Stimulated activated CD4-positive, alpha-beta T cell treated with anti-CD3 and anti-CD28 coated beads, Interleukin-1b, Interleukin-23, amount 100 ng/mL, for 1 hour (primary cell): ENCODE measurements at places on chromosomes 16 and 17.

DNA sequence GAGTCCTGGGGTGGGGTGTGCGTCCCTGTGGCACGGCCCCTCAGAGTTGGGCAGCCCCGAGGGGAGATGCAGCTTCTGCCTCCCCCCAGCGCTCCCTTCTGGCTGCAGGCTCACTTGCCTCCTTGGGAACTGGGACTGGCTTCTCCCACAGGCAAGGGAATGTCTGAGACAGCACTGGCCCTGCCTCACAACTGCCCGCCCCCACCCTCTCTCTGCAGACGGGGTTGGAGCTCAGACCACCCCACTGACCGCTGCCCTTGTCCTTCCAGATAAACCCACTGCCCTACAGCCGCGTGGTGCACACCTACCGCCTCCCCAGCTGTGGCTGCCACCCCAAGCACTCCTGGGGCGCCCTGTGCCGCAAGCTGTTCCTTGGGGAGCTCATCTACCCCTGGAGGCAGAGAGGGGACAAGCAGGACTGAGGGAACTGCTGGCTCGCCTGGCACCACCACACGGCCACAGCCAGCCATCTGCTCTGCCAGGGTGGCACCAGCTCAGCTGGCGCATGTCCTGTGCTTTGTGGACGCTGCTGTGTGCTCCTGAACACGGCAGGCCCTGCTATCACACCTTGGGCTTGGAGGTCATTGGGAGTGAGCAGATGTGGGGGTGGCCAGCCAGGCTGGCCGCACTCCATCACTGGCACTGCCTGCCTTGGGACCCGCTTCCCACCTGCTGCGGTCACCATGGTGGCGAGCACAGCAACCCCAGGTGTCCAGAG is 7.1 kb upstream of the RAB40C start:
- DNase-seq = no peak

DNA sequence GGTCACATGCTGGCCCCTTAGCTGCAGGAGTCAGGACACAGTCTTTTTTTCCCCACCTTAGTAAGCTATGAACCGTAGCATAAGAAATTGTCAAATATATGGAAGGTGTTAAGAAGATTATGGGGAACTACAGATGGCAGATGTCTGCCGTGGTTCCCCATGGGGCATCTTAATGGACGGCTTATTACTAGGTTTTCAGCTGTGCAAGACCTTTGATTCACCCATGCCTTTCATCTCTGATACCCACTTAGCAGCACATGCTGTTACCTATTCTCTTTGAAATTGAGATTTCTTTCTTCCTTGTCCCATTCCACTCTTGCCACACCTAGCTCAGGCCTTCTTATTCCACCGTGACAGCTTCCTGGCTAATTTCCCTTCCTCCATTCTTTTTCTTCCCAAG is 70.7 kb downstream of the RPTOR start:
- no peak for DNase-seq

GRCh38 chr17:43772877-43773648 is 5.7 kb downstream of the DUSP3 start:
- DNase-seq = no peak

- DNase-seq = no peak
Measured at GRCh38 chr17:73630531-73630930, 13.7 kb downstream of the SDK2 start.

DNA sequence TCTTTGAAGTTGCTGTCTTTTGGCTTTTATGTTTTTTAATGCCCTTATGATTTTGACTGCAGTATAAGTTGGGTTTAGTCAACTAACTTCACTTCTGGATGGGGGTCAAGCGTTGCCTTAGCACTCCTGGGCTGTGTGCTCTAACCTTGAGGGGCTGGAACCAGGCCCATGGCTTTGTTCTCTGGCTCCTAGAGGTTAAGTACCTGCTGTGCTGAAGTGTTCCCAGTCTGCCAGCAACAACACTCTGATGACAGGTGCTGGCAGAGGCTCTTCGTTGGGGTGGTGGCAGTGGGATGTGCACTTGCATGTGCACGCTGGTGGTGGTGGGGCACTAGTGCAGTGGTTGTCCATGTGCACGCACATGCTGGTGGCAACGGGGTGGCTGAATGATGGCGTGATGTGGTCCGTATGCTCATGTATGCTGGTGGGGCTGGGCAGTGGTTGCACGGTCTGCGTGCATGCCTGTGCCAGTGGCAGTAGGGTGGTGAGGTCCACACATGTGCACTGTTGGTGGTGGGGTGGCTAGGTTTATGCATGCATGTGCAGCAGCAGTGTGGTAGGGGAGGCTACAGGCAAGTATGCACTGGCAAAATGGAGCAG is 447.8 kb upstream of the GOT2 start:
- no peak for DNase-seq

DNA sequence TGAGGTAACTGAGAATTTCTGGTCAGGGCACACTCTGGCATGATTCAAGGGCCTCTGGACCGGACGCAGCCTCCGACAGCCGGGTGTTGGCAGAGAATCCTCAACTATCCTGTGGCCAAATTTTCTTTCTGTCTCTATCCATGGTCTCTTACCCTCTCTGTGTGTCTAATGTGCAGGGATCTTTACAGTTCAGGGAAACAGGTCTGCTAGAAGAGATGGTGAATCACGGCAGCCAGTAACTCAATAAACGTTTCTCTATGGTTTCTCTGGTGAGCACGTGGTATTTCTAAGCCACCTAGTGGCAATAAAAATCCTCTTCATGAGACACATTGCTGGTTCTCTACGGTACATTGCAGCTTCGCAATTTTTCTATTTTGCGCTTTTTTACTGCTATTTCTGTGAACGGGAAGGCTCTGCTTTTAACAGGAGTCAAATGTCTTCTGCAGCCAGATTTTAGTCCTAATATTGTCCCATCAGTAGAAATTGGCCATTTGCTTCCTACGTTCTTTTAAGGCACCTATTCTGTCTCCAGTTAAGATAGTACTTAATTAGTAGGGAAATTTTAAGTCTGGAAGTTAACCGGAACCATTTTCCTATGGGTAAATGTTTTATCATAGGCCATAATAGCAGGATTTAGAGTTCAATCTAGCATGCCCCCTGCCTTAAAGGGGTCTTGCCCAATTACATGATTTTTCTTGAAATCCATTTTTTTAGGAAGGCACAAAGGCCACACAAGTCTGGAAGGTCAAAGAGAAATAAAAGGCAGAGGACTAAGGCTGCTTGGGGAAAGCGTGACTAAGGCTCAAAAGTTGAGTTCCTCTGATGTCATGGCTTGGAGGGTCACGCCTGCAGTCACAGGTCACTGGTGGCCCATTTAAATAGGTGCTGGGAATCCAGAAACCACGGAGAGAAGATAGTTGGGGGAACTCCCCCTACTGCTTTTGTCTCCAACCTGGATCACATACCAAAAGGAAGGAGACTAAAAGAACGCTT is 31.5 kb downstream of the QPRT start:
- DNase-seq = no peak

DNA sequence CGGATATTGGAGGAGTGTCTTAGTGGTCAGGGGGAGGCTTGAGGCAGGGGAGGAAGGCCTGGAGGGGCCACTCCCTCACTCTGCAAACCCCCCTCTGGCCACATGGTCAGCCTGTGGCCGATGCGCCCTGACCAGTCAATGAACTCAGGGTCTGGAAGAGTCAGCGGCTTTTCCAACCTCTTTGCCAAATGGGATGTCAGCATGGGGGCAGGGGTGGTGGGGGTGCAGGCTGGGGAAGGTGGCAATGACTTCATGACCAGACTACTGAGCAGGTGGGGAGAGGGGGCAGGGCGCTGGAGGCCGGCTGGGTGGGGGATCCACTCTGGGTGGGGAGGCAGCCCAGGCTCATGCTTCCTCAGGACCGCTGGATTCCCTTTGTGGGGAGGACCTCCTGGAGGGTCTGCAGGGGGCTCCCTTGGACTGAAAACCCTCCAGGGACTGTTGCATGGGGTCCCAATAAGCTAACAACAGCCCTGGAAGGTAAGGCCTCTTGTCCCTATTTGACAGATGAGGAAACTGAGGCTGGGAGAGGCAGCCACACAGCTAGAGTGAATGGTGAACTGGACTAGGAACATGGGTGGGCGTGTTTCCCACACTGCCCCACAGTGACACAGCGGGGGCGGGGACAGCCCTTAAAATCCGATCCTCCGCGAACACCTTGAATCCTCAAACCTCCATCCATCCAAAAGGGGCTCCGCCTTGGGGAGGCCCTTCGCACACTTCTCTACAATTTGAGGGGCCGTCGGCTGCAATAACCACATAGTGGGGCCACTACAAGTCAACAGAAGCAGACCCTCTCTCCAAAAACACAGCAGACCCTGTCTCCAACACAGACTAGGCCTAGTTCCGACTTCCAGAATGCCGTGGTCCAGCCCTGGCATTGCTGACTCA is 81.0 kb upstream of the TOB1 start:
- no peak for DNase-seq

DNA sequence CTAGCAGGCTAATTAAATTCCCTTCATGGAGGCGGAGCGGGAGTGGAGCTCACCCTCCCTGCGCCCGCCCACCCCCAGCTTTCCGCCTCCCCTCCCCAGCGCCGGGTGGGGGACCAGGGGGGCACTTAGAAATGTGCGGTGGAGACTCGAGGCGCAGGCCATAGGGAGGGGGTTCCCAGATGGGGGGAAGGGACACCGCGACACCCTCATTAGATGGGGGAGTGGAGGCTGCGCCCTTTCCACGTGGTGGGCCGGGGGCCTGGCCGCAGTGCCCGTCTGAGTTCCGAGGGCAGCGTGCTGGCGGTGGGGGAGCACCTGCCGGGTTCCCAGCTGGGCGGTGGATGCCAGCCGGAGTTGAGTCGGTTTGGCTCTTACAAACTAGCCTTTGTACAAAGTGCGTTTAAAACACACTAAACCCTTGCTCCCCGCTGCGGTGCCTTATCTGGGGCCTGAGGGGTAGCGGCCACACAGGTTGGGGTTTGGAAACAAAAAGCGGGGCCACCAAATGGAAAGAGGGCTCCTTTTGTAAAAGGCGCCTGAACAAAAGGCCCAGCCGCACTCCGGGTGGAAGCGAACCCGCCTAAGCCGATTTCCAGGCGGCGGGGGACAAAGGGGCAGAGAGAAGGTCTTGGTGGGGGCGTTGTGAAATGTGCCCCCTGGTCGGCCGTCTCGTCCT is 1.4 kb downstream of the GSE1 start:
- no peak for DNase-seq

- no peak for DNase-seq
Measured at GRCh38 chr17:43676471-43676870, 14.7 kb upstream of the MEOX1 start.

DNA sequence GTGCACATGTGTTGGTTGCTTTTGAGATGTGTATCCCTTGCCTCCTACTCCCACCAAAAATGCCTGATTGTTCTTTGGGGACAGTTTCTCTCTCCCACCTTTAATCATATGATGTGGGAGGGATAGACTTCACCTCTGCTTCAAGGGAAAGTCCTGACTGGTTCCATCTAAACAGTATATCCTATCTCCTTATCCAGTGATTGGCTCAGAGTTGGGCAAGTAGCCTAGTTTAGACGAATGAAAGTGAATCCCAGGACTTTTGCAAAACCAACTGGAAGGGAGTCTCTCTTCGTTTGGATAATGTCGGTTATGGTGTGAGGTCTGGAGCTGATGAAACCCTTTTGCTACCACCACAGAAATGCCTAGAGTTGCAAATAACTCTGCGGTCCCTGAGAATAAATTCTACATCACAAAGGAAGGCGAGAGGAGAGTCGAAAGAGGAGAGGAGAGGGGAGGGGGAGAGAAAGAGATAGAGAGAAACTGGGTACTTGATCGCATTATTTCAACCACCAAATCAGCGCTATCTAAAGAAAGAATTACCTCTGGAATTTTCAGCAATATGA is 77.1 kb upstream of the SALL1 start:
- DNase-seq = no peak

DNA sequence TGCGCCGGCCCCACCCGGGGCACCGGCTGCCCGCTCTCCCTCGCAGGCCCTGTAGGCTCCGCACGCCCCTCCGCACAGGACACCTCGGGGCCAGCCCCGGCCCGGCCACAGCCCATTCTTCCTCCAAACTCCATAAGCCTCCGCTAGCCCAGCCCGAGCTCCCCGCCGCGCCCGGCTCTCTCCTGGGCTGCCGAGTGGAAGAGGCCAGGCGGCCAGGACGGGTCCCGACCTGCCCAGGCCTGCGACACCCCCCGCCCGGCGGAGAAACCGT is 397 bp downstream of the NCOR1 start:
- peak; percentile 26 for DNase-seq

DNA sequence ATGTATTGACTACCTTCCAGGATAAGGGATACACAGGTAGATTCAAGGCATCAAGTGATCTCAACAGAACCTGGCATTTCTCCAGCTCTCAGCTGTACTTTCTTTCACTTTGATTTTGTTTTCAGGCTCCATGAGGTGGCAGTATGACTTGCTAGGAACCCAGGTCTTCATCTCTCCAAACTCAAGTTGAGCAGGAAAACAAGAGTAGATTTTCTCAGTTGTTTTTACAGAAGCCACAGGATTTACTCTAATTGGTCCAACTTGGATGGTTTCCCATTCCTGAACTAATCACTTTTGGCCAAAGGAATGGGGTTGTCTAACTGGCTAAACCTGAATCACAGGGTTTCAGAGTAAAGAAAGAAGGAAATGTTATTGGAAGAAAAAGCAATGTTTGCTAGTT is 146.6 kb downstream of the TRIM37 start:
- DNase-seq = no peak

- no peak for DNase-seq
Measured at GRCh38 chr16:67364600-67365235, 28.6 kb downstream of the TPPP3 start.

GRCh38 chr16:30894540-30895368 is 877 bp upstream of the BCL7C start:
- DNase-seq = no peak

- DNase-seq = no peak
Measured at GRCh38 chr16:86118467-86119307, 219.7 kb downstream of the IRF8 start.

DNA sequence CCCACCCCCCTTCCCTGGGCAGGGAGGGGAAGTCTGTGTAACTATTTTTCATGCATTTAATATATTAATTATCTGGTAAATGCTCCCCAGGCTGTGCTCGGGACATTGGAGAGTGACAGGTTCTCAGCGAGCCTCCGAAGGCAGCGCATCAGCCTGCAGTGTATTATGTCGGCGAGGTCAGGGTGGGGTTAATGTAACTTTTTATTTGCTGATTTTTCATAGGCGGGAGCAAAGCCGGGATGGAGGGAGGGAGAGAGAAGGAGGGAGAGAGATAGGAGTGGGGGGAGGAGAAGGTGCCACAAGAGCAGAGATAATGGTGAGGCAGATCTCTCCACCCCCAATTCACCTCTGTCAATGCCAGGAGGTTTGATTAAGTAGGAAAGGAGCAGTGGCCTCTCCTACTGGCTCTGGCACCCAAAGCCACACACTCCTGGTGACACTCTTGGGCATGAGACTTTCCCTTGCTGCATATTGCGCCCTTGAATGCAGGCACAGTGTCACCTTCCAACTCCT is 104.0 kb downstream of the MRM1 start:
- no peak for DNase-seq

GRCh38 chr17:28738680-28739384 is 5.0 kb upstream of the TRAF4 start:
- no peak for DNase-seq

- no peak for DNase-seq
Measured at GRCh38 chr17:19911033-19911432, 43.3 kb upstream of the ULK2 start.
